ENCODE measurements at places on chromosomes 1 and 21.

- no peak for DNase-seq
Observed at GRCh38 chr1:204376465-204376864, 16.7 kb upstream of the PLEKHA6 start.

DNA sequence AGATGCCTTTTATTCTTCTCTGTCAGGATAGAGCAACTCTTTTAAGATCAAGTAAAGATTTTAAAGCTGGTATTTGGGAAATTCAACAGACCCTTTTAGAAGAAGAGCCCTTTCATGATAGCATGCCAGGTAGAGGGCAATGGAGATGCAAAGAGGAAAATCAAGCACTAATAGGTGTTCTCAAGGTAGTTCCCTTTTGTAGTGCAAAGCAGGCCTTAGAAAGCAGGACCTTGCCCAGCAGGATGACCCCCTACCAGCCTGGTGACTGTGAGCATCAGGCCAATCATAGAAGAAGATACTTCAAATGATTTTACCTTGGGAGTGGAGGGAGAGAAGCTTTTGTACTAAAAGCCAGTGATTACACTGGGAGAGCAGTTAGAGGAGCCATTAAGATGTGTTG is 381.4 kb upstream of the ZRANB2 start:
- no peak for DNase-seq

DNA sequence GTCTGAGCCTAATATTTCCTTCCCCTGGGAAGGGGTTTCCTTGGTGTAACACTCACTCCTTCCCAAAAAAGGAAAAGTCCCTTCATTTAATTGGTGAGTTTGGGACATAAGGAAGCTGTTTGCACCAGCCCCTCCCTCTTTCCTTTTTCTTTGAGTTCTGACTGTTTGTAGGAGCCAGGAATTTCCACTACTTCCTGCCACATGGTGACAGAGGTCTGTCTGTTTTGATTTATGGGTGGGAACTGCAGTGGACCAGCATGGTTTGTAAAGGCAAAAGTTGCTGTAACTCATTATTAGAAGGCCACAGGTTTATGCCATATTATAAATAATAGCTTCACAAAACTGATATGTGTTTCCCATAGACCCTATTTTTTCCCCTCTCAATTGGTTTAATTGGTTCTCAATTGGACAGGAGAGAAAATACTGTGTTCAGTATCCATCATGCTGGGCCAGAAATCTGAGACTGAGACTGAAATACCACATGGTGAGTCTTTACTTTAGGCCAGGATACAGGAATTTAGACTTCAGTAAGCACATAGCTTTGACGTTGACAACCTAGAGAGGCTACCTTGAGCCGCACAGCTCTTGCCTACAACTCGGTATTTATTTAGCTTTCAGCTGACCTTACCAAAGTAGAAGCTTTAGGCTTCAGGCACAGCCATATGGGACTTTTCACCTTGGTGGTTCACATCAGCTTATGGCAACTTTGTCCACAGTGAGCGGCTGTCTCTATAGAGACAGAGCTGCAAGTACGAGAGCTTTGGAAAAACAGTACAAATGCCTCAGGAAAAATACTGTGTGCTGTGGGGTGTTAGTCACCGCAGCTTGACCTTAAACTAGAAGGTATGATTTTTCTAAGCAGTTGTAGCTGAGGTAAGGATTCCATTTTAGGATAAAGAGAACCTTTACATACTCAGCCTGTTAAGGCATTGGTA is 40.0 kb upstream of the RGS7 start:
- DNase-seq, result no peak

DNA sequence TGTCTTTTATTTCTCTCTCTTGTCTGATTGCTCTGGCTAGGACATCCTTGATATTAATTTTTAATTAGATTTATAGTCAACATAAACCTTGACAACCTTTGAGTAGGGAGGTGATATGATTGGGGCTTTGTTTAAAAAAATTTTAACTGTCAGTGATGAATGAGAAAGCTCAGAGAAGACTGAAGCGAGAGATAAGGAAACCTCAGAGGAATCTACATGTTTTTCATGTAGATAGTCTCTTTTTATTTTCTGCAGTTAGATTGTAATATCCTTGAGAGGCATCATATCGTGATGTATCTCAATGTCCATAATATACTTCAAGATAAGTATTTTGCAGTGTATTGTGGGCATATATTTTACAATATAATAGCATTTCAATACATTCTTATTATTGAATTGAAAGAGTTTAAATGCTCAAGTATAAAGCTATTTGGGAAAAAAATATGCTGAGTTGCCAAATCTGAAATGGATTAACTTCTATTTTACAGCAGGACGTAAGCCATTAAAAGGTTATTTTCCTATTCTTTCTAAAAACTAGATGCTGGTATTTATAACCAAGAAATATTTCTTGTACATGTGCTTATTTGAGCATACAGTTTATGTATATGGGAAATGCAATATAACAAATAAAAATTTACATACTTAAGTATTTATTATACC is 802.4 kb upstream of the ADGRL4 start:
- DNase-seq, result no peak

GRCh38 chr21:29091033-29091432 is 17.6 kb upstream of the CCT8 start:
- no peak for DNase-seq

DNA sequence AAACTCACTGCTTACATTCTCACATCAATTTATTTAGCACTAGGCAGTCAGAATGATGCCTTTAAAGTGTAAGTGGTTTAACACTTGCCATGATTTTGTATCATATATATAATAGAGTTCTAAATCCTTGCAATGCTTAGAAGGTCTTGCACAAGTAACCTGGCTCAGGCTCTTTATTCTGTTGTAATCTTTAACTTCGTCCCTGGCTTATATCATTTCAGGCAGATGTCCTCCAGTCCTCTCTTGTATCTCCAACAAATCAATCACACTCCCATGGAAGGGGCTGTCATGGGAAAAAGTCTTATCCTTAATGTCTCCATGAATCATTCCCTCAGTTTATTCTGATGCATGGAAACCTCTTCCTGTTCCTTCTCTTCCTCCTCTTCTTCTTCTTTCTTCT is 841.6 kb upstream of the B3GALT2 start:
- no peak for DNase-seq

- DNase-seq, result no peak
Observed at GRCh38 chr1:66206563-66207144, 327.3 kb upstream of the SGIP1 start.

DNA sequence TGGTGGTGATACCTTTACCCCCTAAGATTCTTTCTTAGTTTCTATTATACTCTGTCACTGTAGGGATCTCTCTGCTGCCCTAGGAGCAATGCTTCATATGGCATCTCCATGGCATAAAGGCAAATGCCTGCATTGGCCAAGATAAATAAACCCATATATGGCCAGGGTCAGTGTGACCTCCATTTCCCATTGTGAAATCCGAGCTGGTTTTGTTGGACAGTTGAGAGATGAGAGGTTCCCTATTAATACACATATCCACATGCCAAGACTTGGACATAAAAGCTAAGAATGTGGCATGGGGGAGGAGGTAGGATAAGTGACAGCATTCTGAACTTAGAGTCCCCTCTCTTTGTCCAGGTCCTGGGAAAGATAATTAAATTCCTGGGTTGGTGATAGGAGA is 1.4 kb downstream of the TPM3 start:
- DNase-seq, result no peak

GRCh38 chr1:103779932-103780331 is 30.2 kb downstream of the AMY1C start:
- DNase-seq, result no peak

DNA sequence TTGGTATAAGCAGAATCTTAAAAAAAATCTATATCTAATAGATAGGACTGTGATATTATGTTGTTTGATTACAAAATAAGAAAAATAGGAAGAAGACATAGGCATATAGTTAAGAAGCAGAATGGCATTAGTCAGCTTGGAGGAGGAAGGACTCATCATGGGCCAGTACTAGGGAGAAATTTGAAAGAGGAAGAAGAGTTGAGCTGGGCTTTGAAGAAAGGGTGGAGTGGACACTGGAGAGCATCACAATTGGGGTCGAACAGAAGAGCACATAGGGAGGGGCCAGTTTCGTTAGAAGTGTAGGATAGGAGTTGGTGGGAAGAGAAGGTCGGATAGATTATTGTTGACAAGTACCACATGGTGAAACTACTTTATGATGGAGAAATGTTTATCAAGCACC is 129.3 kb downstream of the CACHD1 start:
- DNase-seq, result no peak

DNA sequence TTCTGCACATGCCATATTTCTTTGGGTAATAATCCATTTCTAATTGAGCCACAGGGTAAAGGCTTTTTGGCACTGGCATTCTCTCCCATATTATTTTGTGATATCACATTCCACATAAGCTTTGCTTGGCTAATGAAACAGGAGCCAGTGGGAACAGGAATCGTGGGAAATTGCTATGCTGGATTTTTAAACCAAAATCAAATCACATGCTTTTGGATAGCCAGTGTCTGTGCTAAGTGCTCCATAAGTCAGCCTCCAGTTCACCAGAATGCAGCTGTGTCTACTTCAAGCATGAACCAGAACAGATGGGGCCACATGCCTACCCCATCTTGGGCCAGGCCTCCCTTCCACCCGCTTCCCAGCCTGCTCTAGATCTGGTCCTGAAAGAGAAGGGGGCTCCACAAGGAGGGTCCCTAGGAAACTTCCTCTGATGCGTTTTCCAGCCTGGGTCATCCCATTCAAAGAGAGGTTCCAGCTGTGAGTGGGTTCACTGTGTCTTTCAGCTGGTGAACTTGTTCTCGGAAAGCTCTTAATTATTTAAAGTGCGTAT is 131.2 kb upstream of the COA6 start:
- DNase-seq, result no peak

DNA sequence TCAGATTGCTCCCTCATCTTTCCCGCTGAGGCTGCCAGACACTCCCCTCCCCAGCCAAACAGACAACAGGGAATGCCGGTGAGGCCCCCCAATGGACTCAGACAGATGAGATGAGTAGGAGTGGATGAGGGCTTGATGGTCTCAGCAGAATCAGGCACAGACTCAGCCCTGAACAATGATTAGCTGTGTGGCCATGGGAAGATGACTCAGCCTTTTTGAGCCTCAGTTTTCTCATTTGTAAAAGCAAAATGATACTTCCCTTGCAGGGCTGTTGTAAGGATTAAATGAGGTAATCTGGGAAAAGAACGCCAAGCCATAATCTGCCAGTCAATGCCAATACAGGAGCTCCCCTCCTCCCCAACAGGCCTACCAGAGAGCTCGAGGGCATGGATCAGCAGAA is 12.4 kb downstream of the C1orf198 start:
- no peak for DNase-seq

DNA sequence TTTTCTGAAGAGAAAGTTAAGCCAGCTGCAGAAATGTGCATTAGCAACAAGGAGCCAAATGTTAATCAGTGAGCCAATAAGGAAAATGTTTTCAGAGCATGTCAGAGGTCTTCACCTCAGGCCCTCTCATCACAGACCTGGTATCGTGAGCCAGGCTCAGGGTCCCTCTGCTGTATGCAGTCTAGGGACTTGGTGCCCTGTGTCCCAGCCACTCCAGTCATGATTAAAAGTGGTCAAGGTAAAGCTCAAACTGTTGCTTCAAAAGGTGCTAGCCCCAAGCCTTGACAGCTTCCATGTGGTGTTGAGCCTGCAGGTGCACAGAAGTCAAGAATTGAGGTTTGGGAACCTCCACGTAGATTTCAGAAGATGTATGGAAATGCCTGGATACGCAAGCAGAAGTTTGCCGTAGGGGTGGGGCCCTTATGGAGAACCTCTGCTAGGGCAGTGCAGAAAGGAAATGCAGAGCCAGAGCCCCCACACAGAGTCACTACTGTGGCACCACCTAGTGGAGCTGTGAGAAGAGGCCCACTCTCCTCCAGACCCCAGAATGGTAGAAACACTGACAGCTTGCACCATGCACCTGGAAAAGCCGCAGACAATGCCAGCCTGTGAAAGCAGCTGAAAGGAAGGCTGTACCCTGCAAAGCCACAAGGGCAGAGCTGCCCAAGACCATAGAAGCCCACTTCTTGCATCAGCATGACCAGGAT is 1128.7 kb downstream of the AMY1C start:
- DNase-seq, result no peak

DNA sequence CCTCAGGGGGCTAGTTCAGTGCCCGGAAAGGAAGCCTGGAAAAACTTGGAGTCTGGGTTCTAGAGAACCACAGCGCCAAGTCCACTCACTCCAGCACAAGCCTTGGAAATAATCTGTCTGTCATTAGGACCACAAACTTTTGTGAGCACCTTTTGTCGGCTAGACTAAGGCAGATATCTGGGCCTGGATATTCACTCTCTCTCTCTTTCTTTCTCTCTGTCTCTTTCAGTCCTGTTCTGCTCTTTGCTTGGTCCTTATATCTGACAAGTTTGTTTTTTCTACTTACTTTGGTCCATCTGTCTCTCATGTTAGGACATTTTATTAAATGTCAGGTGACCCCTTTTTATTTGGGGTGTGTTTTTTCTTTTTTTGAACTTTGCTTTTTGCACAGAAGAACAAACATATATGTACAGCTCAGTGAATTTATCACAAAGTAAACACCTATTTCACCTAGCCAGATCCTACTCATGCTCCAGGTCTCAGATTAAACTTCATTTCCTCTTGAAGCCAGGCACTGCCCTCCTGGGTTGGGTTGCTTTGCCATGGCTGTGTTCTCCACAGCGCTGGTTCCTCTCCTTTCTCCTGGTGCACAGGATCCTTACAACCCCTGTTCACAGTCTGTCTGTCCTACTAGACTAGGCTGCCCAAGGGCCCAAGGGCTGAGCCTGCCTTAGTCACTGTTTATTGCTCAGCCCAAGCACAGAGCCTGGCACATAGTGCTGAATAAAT is 40.8 kb downstream of the TCEANC2 start:
- DNase-seq, result no peak

GRCh38 chr1:100862591-100862990 is 32.1 kb downstream of the EXTL2 start:
- DNase-seq, result no peak

DNA sequence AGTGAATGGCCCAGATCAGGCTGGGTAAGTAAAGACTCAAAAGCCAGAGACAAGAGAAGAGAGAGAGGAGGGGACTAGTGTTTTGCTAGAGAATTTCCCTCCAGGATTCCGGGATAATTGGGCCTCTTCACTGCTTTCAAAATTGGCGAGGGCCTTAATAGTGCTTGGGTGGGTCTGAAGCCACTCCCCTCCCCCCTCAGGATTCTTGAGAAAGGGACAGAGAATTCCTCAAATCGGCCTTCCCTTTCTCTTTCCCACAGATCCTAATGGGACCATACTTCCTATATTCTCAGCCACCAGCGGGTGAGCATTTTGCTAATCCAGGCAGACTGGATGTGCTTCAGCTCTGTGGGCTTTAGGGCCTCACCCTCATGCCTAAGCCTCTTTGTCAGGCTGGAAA is 11.9 kb downstream of the SFN start:
- DNase-seq, result no peak

All from muscle of arm (tissue), 14 donors.